Epithelial cell of esophagus (primary cell): ENCODE measurements at places on chromosomes 4 and X.

DNA sequence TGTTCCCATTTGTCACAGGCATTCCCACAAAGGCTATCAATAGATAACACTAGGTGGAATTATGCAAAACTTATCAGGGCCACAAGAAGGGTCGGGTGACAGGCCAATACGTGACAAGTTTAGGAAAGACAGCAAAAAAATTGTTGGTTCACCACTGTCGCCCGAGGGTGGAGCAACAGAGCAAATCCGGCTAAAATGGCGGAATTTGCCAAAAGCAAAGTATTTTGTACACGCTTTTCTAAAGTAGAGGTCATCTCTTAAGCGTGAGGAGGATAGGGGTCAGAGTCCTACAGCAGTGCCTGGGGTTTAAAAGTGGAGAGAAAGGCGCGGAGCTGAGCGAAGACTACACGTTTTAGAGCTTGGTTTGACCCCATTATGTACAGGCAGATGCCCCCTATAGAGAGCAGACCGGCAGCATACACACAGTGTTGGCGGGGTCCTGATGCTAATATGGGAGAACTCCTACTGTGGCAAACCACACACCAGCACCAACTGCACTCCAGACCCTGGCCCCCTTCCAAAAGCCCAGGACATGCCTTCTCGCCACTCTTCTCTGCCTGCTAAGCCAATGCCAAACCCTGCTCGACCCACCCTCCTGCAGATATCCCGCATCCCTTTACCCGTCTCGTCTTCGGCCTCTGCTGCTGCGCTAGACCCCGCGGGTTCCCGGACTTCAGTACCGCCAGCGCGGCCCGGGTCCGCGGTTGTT is 733 bp downstream of the CCNA2 start:
- DNase-seq, result peak; percentile 4

- DNase-seq, result no peak
These were observed 65.5 kb downstream of the WFS1 start for GRCh38 chr4:6335040-6335590.

GRCh38 chr4:5912614-5913019 is 19.7 kb upstream of the CRMP1 start:
- DNase-seq, result peak; percentile 30

DNA sequence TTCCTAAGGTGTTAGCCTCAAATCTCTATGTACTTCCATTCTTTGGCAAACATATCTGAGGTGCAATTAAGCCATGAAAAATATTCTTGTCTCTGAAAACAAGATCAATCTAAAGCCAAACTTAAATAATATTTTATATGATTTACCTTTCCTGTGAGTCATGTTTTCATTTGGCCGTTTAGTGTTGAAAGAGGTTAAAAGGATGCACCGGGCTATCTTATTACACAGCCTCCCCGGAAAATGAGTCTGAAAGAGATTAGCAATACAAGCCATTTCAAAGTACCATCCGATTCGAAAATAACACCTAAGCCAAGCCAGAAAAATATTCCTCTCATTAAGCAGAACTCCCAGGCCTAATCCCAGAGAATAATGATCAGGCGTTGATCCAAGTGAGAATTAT is 161.5 kb upstream of the EPHA5 start:
- DNase-seq, result no peak

GRCh38 chr4:67873116-67873515 is 10.7 kb downstream of the TMPRSS11D start:
- DNase-seq, result peak; percentile 77

- peak; percentile 46 for DNase-seq
These were observed 2440.0 kb downstream of the PCDH7 start for GRCh38 chr4:33160126-33160525.

DNA sequence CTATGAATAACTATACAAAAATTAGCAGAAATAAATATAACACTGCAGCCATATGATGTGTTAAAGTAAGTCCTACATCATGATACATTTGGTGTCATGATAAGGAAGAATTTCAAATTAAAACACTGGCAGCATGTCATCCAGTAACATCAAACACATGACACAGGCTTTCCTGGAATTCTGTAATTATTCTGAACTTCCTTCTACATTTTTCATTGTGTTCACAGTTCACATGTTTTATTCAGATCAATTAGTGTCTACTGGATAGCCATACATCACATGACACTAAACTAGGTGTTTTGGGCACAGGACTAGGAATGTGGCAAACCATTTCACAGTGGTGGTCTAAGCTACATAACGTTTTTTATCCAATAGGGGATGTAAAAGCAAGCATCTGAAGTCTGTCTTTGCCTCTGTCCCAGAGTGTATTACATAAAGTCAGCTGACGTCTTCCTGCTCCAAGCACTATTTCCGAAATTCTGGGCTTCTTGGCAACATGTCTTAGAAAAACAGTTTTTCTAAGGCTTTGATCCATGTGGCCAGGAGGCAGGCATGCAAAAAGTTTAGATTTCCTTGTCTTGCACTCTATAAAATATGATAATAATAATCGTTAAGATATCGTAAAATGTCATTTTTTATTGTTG is 707.9 kb downstream of the CENPC start:
- no peak for DNase-seq

DNA sequence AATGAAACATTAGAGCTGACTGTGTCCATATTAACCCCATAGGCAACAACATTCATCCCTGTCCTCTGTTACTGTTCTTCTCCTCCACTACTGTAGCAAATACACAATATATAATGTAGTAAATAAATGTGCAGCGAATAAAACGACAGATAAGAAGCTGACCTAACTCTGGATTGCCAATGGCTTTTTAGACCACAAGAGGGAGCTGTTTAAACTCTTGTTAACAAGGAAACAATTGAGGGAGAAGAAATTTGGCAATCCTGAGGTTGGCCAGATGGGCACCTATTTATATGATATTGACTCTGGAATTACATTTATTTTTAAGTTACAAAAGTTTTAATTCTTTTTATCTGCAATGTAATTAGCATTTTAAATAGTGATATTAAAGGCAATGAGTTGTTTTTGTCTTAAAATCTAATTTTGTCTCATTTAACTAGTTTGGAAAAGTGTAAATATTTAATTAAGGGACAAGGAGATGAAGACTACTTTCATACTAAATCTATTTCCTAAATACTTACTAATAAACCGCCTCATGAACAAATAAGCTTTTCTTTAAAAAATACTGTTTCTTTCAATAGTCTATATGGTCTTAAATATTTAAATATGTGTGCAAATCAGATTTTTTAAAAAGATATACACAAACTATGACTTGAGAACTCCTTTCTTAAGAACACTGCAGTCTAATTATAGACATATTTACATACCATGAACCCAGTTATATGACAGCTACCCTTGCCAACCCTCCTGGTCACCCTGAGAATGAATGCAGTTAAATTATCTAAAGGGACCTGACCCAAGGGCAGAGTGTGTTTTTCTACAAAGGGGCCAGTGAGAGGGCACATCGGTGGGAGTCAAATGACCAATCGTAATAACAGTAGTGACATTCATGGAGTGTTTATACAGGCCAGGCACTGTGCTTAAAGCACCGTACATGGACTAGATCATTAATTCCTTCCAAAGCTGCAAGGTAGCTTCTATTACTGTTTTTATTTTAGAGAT is 52.9 kb upstream of the HPF1 start:
- peak; percentile 83 for DNase-seq

- no peak for DNase-seq
These were observed 220.4 kb upstream of the RADX start for GRCh38 chrX:106391284-106391911.

DNA sequence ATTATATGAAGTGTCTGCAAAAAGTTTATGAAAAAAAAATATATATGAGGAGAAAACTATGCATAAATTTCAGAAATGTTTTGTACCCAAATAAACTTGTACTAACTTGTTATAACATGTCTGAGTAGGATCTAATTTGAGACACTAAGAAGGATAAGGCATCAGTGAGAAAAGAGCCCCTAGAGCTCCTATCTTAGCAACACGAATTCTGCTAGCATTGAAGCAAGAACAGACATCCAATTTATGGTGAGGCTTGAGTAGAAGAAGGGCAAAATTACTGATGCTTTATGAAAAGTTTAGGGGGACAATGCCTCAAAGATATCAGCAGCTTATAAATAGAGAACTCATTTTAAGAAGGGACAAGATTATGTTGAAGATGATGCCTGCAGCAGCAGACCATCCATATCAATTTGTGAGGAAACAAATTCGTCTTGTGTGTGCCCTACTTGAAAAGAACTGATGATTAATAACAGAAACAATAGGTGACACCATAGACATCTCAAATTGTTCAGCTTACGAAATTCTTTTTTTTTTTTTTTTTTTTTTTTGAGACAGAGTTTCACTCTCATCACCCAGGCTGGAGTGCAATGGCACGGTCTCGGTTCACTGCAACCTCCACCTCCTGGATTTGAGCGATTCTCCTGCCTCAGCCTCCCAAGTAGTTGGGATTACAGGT is 35.7 kb upstream of the ADAM29 start:
- peak; percentile 7 for DNase-seq

GRCh38 chrX:30713061-30713525 is 59.9 kb downstream of the GK start:
- DNase-seq, result peak; percentile 74

DNA sequence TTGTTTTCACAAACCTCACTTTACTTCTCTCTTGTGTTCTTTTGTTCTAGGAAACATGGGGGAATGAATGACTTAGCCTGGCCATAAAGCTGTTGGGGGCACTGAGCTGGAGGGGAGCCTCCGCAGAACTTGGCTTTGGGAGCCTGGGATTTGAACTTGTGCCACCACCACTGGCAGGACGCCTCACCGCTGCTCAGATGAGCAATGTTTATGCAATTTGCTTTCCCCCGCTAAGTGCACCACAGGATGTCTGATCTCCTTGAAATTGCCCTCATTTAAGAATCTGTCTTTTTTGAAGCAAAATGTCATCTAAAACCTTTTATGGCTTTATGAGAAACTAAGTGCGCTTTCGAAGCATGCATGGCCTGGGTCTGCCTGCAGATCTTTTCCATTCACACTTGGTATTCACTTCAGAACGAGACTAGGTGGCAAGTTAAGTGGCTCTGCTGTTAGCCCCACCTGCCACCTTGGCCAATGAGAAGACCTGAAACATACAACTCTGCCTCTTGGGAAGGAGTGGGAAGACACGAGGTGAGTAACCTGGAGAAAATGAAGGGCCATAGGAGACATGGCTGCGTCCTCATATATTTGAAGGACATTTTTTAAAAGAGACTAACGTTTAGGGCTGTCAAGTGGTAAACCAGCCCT is 119.3 kb downstream of the LDB2 start:
- no peak for DNase-seq

GRCh38 chrX:154516656-154517100 is 646 bp upstream of the FAM3A start:
- DNase-seq, result no peak

DNA sequence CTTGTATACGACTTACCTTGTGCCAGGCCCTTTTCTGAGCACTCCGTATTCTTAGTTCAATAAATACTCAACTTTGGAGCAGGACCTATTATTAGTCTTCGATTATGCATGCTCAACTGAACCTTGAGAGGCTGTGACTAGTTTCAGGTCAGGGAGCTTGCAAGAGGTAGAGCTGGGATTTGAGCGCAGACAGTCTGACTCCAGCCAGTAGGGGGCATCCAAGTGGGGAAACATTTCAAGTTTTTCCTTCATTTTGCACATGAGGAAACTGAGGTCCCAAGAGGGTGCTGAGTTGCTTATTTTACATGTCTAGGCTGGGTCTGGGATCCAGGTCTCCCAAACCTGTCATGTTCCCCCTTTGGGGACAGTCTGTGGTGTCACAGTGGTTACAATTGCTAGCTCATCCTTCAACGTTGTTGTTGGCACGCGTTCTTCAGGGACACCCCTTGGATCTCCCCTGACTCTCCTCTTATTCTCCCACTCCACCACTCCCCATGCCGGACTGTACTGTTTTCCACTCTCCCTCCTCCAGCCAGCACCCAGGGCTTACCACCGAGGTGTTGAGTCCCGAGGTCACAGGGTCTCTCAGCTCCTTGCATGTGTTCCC is 6.7 kb upstream of the PRICKLE3 start:
- DNase-seq, result peak; percentile 50

DNA sequence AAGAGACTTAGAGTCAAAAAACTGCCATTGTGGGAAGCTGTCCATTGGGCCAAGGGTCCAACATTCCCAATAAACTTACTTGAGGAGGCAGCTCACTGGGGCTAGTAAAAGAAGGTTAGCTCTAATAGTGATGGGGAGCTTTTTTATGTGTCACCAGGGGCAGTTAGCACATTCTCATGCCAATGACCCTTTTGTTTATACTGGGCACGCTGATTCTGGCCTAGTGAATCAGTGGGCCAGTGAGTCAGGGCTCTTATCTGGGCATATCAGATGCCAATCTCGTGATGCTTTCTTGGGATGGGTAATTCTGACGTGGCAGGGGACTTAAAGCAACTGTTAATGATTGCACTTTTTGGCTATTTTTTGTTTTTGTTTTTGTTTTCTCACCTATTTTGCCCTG is 27.8 kb downstream of the TCEAL1 start:
- peak; percentile 86 for DNase-seq

- DNase-seq, result peak; percentile 79
These were observed 48.8 kb upstream of the GALNT7 start for GRCh38 chr4:173119818-173120217.

DNA sequence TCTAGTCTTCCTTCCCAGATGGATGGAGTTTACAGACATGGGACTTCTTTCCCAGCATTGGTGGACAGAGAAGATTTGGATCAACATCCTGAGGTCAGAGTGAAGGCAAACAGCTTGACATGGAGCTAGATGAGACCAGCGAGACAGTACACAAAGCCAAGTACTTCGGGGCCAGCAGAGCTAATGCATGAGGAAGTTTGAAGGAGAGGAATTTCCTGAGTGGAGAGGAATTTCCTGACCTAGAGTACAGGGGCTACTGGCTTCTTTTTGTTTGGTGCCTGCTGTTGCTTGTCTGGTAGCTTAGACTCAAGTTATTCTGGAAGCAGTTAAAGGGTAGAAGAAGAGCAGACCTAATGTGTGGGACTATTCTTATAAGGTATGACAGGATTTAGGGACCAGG is 69.1 kb upstream of the EOLA2 start:
- DNase-seq, result no peak

DNA sequence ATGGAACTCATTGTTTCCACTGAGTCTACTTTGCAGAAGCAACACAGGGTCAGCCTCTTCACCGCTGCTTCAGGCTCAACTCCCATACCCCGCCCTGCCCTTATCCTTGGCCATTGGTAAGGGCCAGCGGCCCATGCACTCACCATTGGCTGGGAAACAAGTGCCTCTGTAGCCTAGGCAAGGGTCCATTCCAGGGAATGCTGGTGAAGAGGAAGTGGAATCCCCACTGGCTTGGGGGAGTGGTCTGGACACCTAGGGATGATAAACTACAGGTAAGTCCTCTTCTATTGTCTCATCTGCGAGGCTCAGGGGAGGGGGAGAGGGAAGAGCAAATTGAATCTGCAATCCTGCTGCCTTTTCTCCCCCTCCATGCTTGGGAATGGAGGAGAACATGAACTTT is 153.1 kb downstream of the SH3BGRL start:
- no peak for DNase-seq

- DNase-seq, result no peak
These were observed 177.6 kb upstream of the EDNRA start for GRCh38 chr4:147303174-147303872.

- DNase-seq, result peak; percentile 81
These were observed 154.6 kb downstream of the FMR1NB start for GRCh38 chrX:148135738-148136137.

DNA sequence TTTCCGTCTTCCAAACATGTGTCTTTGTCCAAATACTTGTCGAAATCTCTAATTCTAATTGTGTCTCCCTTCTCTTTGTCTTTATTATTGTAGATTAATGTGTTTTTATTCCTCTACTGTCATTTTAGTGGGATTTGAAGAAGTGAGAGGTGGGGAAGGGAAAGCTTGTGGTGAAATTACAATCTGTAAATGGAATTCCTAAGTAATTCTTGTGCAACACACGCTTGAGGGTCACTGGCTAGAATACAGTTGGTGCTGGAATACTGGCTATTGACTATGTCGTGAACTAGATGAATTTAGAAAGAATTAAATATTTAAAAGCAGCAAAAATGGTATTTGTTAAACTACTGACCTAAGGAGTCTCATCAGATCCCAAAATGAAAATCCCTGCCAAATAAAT is 10.7 kb upstream of the FNIP2 start:
- DNase-seq, result no peak
